Inflammatory macrophage treated with lipopolysaccharide for 1 hour (primary cell): ENCODE measurements at places on chromosomes 5 and 9.

DNA sequence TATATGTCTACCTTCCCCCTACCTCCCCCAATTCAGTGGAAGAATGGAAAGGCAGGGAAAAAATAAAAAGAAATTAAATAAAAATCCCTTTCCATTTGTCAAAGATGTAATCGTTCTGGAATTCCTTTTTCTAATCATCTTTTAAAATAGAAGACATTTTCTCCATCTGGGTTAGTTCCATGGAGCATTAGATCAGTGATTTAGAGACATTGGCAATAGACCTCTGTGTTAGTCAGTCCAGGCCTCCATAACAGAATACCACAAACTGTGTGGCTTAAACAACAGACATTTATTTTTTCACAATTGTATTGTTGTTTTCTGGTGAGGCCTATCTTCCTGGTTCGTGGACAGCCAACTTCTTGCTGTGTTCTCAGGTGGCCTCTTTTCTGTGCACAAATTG is 516.6 kb upstream of the DAB2 start:
- no peak for DNase-seq

GRCh38 chr5:96880444-96881164 is 4.3 kb downstream of the ERAP2 start:
- DNase-seq, result peak; percentile 60

- no peak for DNase-seq
Observed at GRCh38 chr5:161431963-161432362, 114.6 kb downstream of the GABRB2 start.

DNA sequence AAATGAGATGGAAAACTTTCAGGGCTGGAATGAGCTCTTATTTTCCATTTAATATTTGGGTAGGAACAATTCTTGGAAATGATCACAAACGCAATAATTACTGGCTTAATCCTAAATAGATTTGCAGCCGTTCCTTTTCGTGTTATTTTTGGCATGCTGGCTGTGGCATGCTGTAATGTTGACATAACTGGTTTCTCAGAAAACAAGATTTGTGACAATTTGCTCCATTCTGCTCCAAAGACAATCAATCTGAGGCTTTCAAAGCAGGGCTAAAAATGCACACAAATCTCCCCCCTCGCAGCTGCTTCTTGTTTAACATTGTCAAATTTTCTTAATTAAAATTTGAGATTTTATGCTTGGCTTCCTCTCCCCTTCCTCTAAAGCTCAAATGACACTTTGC is 151.2 kb downstream of the TTC39B start:
- DNase-seq, result no peak

- DNase-seq, result peak; percentile 28
Observed at GRCh38 chr5:62306323-62306895, 403 bp downstream of the KIF2A start.

GRCh38 chr9:70398145-70398556 is 16.3 kb downstream of the KLF9 start:
- DNase-seq, result peak; percentile 70

GRCh38 chr9:106874652-106875051 is 11.7 kb downstream of the ZNF462 start:
- no peak for DNase-seq

DNA sequence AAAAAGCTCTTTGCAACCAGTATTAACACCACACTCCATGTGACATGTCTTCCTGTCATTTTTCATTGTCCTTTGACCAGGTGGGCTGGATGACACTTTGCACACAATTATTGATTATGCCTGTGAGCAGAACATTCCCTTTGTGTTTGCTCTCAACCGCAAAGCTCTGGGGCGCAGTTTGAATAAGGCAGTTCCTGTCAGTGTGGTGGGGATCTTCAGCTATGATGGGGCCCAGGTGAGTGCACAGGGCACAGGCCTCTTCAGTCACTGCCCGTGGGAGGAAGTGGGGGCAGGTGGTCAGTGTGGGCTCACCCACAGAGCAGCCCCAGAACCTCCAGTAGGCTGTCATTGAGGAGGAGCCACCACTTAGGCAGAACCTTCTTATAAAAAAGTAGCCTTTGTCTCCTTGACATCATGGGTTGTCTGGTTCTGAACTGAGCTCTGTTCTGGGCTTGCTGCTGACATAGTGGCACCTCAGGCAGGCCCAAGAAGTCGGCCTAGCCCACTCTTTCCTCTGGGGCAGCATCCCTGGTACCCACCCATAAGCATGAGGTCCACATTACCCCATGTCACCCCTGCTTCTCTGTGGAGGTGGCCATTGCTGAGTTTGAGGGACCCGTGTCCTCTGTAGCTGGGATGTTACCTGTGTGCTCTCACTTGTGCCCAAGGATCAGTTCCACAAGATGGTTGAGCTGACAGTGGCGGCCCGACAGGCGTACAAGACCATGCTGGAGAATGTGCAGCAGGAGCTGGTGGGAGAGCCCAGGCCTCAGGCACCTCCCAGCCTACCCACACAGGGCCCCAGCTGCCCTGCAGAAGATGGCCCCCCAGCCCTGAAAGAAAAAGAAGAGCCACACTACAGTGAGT is 39.3 kb downstream of the SECISBP2 start:
- no peak for DNase-seq

- DNase-seq, result no peak
Observed at GRCh38 chr5:59543821-59544442, 349.6 kb downstream of the PDE4D start.

GRCh38 chr5:175697846-175698245 is 40.0 kb downstream of the HRH2 start:
- no peak for DNase-seq

DNA sequence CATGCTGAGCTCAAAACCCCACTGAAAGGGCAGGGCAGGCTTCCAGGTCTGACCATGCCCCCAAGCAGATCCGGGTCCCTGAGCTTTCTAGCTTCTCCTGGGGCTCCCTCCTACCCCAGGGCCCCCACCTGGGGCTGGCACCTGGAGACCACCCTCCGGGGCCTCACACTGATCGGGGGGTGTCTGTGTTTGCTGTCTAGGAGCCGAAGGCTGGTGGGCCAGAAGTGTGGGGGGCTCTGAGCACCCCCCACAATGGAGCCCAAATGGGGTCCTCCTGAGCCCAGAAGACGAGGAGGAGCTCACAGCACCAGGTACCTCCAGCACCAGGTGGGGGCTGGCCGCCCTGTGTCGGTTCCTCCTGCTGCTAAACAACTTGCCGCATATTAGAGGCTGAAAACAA is 39.8 kb downstream of the LAMC3 start:
- no peak for DNase-seq

GRCh38 chr5:32462618-32463017 is 18.1 kb upstream of the ZFR start:
- peak; percentile 94 for DNase-seq

DNA sequence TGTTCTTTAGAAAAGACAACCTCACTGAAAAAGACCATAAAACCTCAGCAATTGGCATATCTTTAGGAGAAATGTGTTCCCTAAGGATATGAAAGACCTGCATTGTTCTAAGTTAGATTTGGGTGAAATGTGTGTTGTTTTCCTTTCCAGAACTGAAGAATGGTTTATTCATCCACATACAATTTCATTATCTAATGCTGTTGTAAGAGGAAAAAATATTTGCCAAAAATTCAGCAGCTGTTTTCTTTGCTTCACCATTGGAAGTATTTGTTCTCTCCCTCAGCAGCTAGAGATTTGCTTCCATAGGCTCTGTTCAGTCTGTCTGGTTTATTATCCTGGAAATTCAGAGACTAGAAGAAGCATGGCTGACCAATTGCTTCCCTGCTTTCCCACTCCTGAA is 150.9 kb downstream of the ISOC1 start:
- no peak for DNase-seq

GRCh38 chr9:108551030-108551841 is 304.6 kb downstream of the ACTL7B start:
- no peak for DNase-seq
